Hematopoietic multipotent progenitor cell treated with erythropoietin and hydrocortisone succinate and interleukin-3 and kit ligand, for 4 days (in vitro differentiated cells): ENCODE measurements at places on chromosomes 11 and 22.
A peak's percentile ranks its signal among the peaks of the same experiment; 100 is the strongest.

DNA sequence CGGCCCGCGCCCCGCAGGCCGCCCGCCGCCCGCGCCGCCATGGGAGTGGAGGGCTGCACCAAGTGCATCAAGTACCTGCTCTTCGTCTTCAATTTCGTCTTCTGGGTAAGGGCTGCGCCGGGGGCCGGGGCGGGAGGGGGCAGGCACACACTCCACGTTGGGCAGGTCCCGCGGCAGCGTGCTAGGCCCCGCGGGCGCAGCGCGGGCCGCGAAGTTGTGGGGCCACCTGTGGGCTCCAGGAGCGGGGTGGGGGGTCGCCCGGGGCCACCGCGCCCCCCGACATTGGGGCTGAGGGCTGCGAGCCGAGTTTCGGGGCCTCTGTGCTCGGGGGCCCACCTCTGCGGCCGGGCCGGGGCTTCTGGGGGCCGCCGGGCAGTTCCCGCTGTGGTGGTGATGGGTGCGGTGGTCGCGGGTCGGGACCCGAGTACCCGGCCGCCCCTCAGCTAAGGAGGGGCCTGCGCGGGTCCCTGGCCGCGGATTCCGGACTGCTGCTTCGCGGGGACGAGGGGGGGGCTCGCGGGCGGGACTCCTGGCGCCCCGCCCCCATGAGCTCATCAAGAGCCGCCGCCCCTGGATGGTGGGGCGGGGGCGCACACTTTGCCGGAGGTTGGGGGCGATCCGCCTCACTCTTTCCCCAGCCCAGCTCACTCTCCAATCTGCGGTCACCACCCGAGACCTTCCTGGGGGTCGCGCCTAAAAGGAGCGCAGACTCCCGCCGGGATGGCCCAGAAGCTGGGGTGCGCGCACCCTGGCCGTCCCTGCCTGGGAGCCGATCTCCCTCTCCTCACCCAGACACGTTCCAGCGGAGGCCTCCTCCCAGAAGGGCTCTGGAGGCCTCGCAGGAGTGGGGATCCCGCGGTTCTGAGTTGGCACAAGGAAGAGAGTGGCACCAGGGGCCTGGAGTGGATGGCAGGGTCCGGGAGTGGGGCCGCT lies 667 bp downstream of the CD81 start:
- peak; percentile 72 for DNase-seq

- DNase-seq: no peak
Measured at GRCh38 chr11:31798057-31798553, 13.0 kb downstream of the PAX6 start.

DNA sequence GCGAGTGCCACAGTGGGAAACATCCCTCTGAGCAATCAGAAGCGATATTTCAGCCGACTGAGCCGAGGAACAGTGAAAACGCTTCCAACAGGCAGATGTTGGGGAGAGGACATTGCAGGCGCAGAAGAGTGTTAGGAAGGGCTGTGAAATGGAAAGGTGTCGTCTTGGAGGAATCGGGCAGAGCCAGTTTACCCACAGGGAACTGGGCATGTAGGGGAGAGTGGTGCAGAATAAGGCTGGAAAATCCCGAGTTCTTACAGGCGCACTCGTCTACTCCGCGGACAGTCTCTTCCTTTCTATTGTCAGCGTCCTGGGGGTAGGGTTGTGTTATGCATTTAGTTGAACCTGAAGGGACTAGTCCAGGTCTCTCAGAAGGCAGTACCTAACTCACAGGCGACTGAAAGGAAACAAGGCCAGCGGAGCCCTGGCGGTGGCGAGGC lies 1.1 kb upstream of the APLP2 start:
- DNase-seq: no peak

DNA sequence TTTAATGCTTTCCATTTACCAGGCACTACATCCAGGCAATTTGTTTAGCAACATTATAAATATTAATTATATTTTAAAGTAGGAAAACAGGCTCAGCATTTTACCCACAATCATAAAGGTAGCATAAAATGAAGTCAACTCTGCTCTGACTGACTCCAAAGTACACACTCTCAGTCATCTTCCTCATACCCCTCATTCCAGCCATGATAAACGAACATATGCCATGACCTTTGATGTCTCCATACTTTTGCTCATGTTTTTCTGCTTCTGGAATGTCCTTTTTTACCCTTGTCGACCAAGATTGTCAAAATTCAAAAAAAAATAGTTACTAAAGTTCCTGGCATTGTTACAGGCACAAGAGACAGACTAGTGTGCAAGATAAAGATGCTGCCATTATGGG lies 77.7 kb upstream of the SOX6 start:
- DNase-seq: no peak

GRCh38 chr11:115780646-115781362 lies 276.6 kb upstream of the CADM1 start:
- no peak for DNase-seq

DNA sequence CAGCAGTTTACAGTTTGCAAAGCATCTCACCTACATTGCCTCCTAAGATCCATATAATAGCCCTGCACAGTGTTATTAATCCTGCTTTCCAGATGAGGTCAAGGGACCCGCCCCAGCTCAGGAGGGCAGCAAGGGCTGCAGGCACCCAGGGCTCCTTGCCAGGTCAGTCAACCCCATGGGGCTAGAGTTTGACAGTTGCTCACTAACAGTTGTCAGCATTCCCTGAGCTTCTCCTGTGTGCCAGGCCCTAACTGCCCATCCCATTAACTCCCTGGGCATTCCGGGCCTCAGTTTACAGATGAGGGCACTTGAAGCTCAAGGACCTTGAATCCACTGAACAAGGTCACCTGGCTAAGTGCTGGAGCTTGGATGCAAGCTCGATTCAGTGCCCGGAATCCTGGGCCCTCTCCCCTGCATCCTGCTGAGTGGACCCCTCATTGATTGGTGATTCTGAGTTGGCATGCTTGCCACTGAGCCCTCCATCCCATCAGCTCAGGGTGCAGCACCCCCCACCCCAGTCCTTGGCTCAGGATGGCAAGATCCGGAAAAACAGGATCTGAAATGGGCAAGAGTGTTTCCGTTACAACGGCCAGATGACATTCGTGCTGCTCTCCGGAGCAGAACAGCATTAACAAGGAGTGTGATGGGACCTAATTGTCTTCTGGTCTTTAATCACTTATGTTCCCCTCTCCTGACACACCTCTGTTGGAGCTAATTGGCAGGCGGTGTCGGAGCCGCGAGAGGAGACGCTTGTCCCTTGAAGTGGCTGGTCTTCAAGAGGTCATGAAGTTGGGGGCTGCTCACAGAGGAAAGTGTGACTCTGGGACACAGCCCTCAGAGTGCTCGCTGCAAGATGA lies 87.4 kb upstream of the SHISAL1 start:
- no peak for DNase-seq

DNA sequence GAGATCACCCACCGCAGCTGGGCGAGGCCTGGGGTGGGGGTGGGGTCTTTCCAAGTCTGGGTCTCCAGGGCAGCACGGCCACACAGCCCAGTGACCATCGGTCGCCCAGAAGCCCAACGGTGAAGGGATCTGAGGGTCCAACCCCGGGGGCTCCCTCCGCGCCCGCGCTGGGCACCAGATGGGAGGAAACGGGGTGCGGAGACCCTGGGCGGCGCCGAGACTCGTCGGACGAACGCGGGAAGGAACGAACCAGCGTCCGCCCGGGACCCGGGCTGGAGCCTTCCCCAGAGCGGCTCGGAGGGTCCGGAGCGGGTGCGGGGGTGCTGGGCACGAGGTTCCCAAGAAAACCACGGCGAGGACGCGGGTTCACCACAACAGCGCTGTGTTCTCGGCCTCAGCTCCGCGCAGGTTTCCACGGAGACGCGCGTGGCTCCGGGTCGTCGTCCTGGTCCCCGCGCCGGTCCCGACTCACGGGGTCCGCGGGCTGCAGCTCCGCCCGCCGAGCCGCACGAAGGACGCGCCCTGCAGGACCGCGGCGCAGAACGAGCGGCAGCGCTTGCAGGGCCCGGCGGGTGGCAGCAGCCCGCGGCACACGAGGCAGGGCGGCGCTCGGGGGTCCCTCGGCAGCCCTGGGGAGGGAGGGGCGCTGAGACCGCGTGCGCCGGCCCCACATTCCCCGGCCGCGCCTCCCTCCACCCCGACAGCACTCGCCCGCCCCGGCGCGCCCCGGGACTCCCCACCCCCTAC lies 2.3 kb upstream of the IL17REL start:
- peak; percentile 28 for DNase-seq

GRCh38 chr11:83438438-83438837 lies 152.3 kb upstream of the CCDC90B start:
- peak; percentile 26 for DNase-seq

DNA sequence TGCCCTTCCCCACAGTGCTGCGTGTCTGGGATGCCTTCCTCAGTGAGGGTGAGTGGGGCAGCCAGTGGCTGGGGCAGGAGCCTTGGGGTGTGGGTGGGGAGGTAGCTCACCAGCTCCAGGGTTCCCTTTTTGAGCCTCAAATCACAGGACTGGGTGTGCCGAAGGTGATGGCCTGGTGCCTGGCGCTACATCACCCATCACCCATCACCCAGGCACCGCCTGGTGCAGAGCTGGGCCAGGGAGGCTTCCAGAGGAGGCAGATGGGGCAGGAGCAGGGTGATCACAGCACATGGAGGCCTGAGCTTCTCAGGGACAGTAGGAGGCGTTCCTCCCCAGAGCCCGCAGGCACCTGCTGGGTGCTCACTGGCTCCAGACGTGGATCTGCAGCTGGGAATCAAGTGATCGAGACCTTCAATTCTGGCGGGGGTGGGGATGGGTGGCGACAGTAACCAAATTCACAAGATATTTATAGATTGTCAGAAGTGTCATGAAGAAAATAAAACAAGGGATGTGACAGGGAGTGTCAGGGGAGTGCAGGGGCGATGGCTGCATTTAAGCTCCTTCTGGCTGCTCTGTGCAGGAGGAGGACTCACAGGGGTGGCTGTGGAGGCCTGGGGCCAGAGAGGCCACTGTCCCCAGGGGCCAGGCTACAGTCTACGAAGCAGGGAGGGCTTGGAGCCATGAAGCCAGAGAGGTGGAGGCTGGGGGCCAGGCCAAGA lies 3.2 kb downstream of the TBC1D10C start:
- DNase-seq: no peak

DNA sequence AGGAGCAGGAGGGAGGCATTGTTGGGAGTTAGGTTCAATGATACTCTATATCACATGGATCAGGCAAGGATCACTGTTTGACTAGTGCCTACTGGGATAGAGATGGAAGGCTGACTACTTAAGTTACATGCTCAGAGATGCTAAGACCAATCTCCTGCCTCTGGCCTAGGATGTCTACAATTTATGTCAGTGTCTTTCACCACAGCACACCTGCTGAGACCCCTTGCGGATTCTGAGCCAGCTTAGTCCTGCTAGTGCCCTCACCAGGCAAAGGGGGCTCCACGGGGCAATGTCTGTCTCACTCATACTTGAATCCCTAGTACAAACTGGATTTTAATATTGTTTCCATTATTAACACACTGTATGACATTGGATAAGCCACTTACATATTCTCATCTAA lies 732.5 kb downstream of the DLG2 start:
- DNase-seq: no peak

GRCh38 chr22:27537501-27537900 lies 264.1 kb downstream of the MN1 start:
- no peak for DNase-seq

GRCh38 chr11:134342572-134343340 lies 11.0 kb downstream of the GLB1L2 start:
- DNase-seq: no peak

GRCh38 chr11:827146-827896 lies 398 bp upstream of the CRACR2B start:
- no peak for DNase-seq

GRCh38 chr11:30206249-30206996 lies 24.4 kb upstream of the FSHB start:
- no peak for DNase-seq

GRCh38 chr11:123132881-123133280 lies 62.2 kb downstream of the CLMP start:
- no peak for DNase-seq

DNA sequence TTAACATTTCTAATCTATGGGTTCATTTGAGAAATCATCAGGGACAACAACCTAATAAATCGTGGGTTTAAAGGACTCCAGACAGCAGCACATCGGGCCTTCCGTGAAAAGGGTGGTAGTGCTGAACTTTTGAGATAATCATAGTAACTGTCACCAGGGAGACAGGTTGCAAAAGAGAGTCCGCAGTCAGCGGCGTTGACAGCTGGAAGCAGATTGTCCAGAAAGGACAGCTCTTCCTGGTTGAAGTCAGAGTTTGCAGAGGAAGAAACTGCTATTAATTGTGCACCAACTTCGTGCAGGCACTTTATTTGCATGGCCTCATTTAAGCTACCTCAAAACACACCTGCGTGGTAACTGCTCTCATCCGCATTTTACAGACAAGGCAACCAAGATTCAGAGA lies 20.5 kb upstream of the ISX start:
- DNase-seq: no peak

- no peak for DNase-seq
Measured at GRCh38 chr11:57479021-57479663, 18.8 kb downstream of the RTN4RL2 start.

GRCh38 chr22:23530766-23531282 lies 49.3 kb downstream of the IGLL1 start:
- DNase-seq: no peak

DNA sequence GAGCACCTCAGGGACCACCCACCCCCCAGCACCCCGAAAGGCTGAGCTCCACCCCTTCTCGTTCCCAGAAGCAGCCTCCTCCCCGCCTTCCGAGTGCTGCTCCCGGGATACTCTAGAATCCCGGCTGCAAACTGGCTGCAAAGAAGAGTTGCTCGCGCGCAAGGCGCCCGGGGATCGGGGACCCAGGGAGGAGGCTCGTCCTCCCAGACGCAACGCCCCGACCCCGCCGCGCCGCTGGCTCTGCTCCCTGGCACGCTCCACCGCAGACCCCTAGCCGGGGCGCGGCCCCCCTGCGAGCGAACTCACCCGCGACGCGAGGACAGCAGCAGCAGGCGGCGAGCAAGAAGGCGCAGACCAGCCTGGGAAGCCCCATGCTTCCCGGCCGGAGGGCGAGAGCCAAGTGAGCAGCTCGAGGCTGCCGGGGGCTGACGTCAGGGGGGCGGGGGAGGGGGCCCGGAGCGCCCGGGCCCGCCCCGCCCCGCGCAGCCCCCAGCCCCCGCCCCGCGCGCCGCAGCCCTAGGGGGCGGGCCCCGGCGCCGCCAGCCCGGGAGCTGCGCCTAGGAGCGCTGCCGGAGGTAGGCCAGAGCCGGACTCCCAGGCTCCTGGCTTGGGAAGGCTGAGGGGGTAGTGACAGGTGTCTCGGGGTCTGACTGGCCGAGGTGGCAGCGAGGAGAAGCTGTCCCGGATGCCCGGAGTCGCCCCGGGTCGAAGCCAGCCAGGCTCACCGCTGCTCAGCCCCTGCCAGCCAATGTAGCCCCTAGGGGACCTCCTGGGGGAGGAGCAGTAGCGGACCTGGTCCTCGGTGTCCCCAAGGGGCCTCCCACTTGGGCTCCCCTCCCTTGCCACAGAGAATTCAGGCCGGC lies at the start of gene MCAM:
MCAM (minus strand) TSS at position 402 of the 863 bp plus-strand sequence; CDS start at position 373, 29 bp downstream.
- no peak for DNase-seq

- DNase-seq: peak; percentile 99
Measured at GRCh38 chr11:67118801-67119584, at the start of gene KDM2A. Gene KDM2A (plus strand): TSS chr11:67119263. CDS start chr11:67121317, 2,054 bp downstream.
